ENCODE measurements at places on chromosomes 12 and 14.

GRCh38 chr14:68346556-68347343, 446.1 kb downstream of the ZFP36L1 start:
- DNase-seq: no peak

GRCh38 chr12:71846322-71846940, 6.9 kb downstream of the TBC1D15 start:
- DNase-seq: no peak

GRCh38 chr14:101845896-101846295, 84.4 kb downstream of the PPP2R5C start:
- DNase-seq: no peak

DNA sequence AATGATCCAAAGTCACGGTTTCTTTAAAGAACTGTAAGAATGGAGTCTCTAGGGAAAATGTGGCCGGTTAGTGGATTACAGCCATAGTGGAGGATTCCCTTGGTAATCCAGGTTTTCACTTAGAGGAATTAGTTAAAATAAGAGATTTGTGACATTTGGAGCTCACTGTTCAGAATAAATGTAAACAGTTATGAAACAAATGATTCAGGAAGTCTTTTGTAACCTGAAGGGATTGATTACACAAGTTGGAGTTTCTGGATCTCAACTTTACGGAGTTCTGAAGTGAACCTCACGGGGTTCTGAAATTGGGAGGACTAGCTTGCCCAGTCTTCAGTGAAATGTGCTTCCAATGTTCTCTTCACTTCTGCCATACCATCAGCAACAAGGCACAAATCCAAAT, 234.4 kb upstream of the FKBP4 start:
- DNase-seq: no peak

DNA sequence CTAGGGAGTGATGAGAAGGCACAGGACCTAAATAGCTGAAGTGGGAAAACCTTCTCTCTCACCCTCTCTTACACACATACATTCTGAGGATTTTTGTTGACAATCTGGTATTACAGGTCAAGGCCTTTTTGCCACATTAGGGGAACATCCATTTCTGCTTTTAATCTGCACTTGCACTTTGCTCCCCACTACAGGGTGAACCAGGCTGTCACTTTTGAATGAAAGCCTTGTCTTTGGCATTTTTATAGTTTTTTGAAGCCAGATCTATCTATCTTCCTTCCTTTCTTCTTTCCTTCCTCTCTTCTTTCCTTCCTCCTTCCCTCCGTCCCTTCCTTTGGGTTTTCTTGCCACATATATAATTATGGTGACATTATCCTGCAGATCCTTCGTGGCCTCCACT, 165.9 kb upstream of the OTX2 start:
- DNase-seq: no peak

- no peak for DNase-seq
These were observed 44.0 kb upstream of the REP15 start for GRCh38 chr12:27652174-27652763.

- no peak for DNase-seq
These were observed 47.0 kb downstream of the VCPKMT start for GRCh38 chr14:50069325-50069724.

DNA sequence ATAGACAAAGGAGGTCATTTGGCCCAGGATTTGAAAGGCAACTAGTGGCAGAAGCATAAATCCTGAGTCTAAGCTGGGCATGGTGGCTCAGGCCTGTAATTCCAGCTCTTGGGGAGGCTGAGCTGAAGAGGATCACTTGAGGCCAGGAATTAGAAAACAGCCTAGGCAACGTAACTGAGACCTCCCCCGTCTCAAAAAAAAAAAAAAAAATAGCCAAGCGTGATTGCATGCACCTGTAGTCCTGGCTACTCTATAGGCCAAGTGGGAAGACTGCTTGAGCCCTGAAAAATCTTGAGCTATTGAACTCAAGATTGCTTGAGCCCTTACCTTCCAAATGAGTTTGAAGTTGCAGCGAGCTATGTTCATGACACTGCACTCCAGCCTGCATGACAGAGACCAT, 7.8 kb downstream of the GON7 start:
- no peak for DNase-seq

- DNase-seq: no peak
These were observed 243.3 kb upstream of the KRR1 start for GRCh38 chr12:75754698-75755097.

- DNase-seq: no peak
These were observed 72.0 kb upstream of the VRK1 start for GRCh38 chr14:96725232-96725631.

DNA sequence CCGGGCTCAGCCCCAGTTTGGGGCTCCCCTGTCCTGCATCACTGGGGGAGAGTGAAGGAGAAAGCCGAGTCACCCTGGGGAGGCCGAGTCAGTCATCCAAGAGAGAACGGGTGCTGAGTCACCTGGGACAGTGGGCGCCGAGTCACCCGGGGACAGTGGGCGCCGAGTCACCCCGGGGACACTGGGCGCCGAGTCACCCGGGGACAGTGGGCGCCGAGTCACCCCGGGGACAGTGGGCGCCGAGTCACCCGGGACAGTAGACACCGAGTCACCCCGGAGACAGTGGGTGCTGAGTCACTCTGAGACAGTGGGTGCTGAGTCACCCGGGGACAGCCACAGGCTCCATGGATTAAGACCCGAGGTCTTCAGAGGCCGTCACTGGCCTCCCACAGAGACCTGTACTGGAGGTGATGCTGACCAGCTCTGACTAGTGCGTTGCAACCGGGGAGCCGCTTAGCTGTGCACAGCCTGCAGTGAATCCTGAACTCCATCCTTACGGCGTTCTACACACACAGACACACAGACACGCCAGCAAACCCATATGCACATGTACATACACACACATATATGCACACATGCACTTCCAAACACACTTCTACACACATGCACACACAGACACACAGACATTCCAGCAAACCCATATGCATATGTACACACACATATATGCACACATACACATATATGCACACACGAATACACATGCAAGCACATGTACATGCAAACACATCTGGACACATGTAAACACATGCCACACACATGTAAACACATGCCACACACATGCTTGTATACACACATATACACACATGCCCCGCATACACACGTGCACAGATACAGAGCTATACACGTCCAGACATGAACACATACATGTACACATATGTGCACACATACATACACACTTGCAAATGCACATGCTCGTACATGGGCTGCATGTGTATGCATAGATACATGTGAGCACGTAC, 64.9 kb upstream of the GALNT9 start:
- peak; percentile 6 for DNase-seq

DNA sequence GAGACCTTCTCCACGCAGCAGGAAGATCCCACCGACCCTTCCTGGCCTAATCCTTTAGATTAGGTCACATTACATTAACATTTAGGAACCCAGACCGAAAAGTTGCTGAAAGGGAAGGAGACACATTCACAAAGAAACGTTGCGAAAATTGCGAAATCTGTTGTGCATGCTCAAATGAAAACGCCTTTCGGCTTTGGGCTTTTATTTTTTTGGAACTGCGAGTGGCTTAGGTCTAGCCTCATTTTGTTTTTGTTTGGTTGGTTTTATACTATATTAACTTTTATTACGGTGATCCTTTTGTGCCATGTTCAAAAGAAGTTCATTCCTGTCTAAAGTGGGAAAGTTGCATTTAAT, 1.5 kb downstream of the MYF6 start:
- DNase-seq: no peak

- no peak for DNase-seq
These were observed 1297.3 kb downstream of the AACS start for GRCh38 chr12:126362493-126362892.

GRCh38 chr14:100593751-100594624, 6.8 kb upstream of the BEGAIN start:
- DNase-seq: no peak

- no peak for DNase-seq
These were observed 194.0 kb downstream of the DPF3 start for GRCh38 chr14:72699852-72700257.

DNA sequence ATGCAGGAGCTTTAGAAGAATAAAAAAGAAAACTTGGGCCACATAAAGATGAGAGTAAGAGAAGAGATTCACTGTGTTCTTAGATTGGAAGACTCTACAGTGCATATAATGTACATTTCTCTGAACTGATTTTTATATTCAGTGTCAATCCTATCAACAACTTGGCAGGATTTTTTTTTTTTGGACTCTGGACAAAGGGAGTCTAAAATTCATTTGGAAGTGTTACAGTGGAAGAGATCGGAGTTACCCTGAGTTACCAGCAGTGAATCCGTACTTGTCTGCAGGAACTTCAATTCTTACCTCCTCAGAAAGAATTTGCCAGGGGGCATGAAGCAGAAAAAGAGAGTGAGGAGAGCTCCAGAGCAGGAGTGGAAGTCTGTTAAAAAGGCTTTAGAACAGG, 24.0 kb downstream of the SERPINA11 start:
- DNase-seq: no peak

DNA sequence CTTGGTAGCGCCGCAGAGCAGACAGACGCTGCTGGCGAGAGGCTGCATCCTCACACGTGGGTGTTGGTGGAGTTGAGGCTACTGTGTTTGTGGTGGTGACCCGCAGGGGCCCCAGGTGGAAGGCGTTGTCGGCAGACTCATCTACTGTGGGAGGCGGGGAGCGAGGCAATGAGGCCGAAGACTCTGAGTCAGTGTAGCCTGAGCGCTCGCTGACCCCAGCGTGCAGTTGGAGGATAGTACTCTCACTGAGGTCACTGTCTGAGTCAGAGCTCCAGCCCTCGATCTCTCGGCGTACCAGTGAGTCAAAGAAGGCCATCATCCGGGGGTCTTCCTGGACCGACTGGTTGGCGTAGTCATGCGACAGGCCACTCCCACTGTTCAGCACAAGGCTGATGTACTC, 76.0 kb upstream of the ACTN1 start:
- no peak for DNase-seq

GRCh38 chr12:47982311-47982710, 18.9 kb downstream of the TMEM106C start:
- no peak for DNase-seq

DNA sequence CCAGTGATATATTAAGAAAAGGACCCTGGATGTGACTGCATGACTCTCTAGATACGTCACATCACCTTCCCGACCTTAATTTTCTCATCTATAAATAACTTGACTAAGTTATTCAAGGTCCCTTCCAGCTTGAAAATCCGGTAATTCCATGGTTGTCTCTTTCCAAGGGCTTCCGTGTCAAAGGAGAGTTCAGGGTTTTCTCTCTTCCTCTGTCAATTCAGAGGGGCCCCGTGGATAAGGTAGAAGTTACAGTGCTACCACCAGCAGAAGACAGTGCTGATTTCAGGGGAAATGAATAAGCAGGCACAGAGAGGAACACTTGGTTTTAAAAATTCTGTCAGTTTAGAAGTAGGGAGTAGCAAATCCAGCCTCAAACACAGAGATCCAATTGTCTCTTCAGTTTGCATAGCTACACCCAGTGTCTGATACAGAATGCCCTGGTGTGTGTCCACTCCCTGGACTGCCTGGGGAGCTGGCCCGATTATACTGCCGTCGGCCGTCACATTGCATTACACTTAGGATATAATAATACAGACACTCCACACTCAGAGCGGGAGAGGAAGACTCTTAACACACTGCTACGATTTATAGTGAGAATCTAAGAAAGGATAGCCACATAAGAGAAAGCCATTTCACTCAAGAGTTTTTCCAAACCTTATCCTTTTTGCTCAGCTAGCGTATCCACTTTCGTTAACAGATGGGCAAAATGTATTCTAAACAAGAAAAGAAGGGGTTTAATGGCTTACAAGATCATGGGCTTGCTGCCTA, 54.7 kb upstream of the GTF2A1 start:
- no peak for DNase-seq

DNA sequence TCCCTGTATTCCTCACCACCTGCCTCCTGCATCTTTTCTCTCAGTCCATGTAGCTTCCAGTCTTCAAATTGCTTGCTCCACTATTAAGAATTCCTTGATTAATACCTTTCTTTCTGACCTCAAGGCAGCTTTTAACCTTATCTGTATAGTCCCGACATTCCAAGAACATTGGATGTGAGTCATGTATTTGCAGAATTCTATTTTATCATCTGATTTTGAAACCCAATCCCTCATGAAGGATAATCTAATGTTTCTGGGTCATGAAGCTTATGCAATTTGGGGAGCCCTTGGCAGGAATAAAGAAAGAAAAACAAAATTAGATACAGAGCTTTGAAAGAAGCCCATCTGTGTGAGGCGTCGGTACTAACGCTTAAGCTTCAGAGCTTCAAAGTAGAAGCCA, 63.4 kb upstream of the CCND2 start:
- no peak for DNase-seq

DNA sequence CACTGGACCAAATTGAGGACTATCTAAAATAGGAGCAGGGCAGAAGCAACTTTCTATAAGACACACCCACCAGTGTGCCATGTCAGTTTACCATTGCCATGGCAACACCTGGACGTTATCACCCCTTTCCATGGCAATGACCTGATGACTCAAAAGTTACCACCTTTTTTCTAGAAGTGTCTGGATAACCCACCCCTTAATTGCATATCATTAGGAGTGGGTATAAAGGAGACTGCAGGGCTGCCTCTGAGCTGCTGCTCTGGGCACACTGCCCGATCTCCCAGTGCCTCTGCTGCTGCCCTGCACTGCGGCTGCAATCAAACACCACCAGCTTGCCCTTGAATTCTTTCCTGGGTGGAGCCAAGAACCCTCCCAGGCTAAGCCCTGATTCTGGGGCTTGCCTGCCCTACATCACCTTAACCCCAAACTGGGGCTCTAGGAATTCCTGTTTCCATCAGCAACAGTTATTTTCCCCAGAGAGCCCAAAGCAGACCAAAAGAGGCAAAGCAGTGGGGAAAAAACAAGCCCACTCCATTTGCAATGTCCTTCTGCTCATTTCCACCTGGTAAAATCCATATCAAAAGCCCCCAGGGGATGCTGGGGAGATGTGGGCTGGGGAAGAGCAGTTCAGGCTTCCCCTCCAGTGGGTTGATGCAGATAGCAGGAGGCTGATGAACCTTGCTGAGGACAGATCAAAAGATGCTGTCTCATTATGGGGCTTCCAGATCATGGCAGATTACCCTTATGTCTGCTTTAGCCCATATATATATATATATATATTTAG, 129.5 kb upstream of the NCOR2 start:
- no peak for DNase-seq
